Lung (tissue), 17 donors: ENCODE measurements at places on chromosomes 3 and 15.

DNA sequence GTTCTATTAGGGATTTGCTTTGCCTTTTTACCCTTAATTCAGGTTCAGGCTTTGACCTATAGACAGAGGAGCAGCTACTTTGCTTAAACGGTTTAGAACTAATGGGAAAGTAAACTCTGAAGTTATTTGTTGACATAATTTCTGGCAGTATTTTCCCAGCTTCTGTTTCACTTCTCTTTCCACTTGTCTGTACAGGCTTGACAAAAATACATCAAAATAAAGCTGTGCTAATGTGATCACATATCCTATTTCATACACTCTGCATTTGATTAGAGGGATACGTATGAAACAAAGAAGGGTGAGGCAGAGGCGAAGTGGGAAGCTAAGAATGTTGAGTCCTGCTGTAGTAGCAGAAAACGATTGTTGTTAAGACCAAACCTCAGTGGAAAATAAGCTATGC, 389.1 kb upstream of the RARB start:
- H3K4me1 ChIP-seq: peaks cover 8% of the 10 kb centered on the region
- peak; percentile 65 for DNase-seq
- H3K27me3 ChIP-seq: no peaks in the 10 kb centered on the region

GRCh38 chr15:84855136-84855535, 29.3 kb upstream of the SLC28A1 start:
- H3K4me1 ChIP-seq: peaks cover 6% of the 10 kb centered on the region
- H3K27me3 ChIP-seq: no peaks in the 10 kb centered on the region
- H3K4me3 ChIP-seq: no peak overlapping the region
- DNase-seq: no peak
- H3K27ac ChIP-seq: peak overlapping the region; percentile 38

- H3K27ac ChIP-seq: no peak overlapping the region
- H3K27me3 ChIP-seq: no peaks in the 10 kb centered on the region
- H3K4me1 ChIP-seq: peaks cover 10% of the 10 kb centered on the region
- no peak overlapping the region for H3K4me3 ChIP-seq
- peak; percentile 20 for DNase-seq
- no peaks in the 10 kb centered on the region for H3K36me3 ChIP-seq
Measured at GRCh38 chr3:112560307-112560706, 1.5 kb downstream of the ATG3 start.

DNA sequence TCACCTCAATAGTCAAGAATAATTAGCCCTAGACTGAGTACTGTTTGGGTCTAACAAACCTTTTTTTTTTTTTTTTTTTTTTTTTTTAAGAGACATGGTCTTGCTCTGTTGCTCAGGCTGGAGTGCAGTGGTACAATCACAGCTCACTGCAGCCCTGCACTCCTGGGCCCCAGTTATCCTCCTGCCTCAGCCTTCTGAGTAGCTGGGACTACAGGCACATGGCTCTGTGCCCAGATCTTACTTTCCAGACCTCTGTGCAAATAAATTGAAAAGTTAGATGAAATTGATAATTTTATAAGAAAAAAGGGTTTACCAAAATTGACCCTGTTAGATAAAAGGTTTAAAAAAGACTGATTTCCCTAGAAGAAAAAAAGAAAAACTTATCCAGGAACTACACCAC, 79.0 kb downstream of the NR2E3 start:
- peaks cover 6% of the 10 kb centered on the region for H3K36me3 ChIP-seq
- no peak overlapping the region for H3K4me3 ChIP-seq
- H3K4me1 ChIP-seq: peaks cover 3% of the 10 kb centered on the region
- no peak for DNase-seq
- H3K27me3 ChIP-seq: no peaks in the 10 kb centered on the region

DNA sequence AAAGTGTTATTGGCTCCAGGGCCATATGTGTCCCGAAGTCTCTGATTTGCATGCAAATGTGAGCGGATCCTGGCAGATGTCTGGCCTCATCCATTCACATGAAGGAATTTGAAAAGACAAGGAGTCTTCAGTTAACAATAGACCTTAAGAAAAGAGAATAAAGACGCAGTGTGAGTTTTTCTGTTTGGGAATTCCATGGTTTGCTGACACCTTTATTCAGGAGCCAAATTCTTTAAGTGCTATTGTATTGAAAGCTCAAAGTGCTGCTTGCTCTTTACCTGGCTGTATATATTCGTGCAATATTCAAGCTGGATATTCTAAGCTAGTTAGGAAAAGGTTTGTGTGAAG, 2.2 kb downstream of the LRRN1 start:
- peaks cover 23% of the 10 kb centered on the region for H3K27me3 ChIP-seq
- H3K36me3 ChIP-seq: no peaks in the 10 kb centered on the region
- H3K27ac ChIP-seq: no peak overlapping the region
- DNase-seq: no peak
- H3K4me3 ChIP-seq: no peak overlapping the region
- peaks cover 11% of the 10 kb centered on the region for H3K4me1 ChIP-seq

DNA sequence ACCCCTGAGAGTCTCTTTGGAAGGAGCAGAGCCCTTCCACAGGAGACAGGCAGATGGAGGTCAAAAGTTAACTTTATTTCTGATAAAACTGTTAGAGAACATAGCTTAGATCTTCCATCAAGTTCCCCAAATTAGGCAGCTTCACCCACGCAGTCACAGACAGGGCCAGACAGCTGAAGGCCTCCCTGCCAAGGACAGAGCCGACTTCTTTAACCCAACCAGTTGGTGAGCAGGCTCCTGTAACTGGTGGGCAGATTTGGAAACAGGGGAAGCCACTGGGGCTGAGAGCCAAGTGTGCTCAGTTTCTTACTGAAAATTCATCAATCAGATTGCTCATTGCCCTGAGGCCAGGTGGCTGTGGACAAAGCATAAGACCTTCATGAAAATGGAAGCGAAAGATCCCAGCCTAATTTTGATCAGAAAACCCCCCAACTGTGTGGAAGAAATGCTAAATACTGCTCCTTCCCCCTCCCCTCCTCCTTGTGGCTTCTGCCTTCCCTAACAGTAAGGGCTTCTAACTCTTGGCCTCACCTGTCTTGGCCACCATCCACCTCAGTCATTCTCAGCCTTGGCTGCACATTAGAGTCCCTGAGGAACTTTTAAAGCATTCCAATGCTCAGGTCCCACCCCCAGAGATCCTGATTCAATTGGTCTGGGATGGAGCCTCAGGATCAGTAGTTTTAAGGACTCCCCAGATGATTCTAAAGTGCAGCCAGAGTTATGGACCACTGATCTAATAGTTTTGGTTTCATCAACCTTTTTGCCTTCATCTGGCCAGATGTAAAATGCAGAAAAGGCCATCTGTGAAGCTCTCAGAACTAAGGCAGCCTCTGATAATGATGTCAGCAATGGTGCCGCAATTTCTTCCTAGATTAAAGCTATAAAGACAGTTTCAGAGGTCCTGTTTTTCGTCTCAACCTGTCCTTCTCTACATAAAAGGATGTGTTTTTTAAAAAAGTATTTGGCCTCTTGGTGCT, 11.5 kb downstream of the CLRN1 start:
- no peak overlapping the region for H3K27ac ChIP-seq
- no peak for DNase-seq
- no peak overlapping the region for H3K4me3 ChIP-seq
- H3K4me1 ChIP-seq: no peaks in the 10 kb centered on the region
- H3K27me3 ChIP-seq: peaks cover 3% of the 10 kb centered on the region

- no peak overlapping the region for H3K27ac ChIP-seq
- H3K36me3 ChIP-seq: no peaks in the 10 kb centered on the region
- H3K4me1 ChIP-seq: no peaks in the 10 kb centered on the region
- peak; percentile 16 for DNase-seq
- H3K27me3 ChIP-seq: no peaks in the 10 kb centered on the region
Measured at GRCh38 chr3:20701641-20702040, 515.6 kb upstream of the SGO1 start.

DNA sequence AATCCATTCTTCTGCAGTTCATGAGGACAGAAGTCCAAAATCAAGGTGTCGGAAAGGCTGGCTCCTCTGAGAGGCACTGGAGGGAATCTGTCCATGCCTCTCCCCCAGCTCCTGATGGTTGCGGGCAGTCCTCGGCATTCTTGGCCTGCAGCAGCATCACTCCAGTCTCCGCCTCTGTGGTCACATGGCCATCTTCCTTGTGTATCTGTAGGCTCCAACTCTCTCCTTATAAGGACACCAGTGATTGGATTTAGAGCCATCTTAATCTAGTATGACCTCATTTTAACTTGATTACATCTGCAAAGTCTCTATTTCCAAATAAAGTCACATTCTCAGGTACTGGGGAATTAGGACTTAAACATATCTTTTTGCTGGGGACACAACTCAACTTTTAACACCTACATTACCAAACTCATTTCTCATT, 56.0 kb upstream of the FLNB start:
- H3K27me3 ChIP-seq: no peaks in the 10 kb centered on the region
- H3K4me1 ChIP-seq: peaks cover 8% of the 10 kb centered on the region
- H3K36me3 ChIP-seq: no peaks in the 10 kb centered on the region
- H3K4me3 ChIP-seq: no peak overlapping the region

DNA sequence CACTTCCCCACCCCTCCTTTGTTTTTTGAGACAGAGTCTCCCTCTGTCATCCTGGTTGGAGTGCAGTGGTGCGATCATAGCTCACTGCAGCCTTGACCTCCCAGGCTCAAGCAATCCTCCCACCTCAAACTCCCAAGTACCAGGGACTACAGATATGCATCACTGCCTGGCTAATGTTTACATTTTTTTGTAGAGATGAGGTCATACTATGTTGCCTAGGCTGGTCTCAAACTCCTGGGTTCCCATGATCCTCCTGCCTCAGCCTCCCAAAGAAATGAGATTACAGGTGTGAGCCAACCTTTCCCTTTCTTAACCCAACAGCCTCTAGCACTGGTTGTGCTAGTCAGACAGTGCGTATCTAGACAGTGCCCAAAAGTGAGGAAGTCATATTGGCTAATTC, 6.4 kb upstream of the GATM start:
- no peak overlapping the region for H3K27ac ChIP-seq
- peaks cover 15% of the 10 kb centered on the region for H3K27me3 ChIP-seq
- no peaks in the 10 kb centered on the region for H3K36me3 ChIP-seq
- no peak for DNase-seq
- H3K4me3 ChIP-seq: no peak overlapping the region
- H3K4me1 ChIP-seq: no peaks in the 10 kb centered on the region

- H3K27me3 ChIP-seq: no peaks in the 10 kb centered on the region
- H3K27ac ChIP-seq: no peak overlapping the region
- H3K4me3 ChIP-seq: no peak overlapping the region
Measured at GRCh38 chr3:164306042-164306441, 772.3 kb downstream of the SI start.

DNA sequence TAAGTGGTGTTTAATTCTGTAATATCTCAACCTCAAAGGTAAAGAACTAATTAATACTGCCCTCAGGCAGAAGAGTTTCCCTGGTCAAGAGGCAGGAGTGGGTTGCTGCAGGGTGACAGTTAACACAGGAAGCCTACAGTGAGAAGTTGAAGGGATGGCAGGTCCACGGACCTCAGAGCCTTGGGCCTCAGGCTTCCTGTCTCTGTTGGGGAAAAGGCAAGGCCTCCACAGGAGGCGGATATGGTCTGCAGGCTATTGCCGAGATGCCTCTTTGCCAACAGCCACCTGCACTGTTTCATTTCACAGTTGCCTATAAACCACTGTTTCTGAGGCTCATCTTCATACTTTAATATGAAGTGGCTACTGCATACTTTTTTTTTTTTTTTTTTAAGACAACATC, 33.3 kb upstream of the RPN1 start:
- DNase-seq: no peak
- H3K27ac ChIP-seq: no peak overlapping the region
- H3K4me3 ChIP-seq: no peak overlapping the region
- no peaks in the 10 kb centered on the region for H3K4me1 ChIP-seq

DNA sequence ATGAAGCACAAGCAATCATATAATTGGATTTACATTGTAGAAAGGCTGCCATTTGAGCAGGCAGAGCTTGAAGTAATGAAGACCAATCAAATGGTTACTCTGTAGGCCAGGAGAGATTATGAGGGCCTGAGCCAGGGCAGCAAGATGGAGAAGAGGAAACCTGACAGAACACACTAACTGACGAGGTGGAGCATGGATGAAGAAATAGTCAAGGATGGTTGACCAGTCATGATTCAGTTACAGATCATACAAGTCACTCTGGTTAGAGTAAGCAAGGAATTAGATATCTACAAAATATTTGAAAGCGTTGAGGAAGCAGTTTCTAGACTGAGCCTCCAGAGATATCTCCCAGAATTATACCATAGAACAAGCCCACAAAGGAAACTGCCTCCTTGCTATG, 101.8 kb upstream of the THSD4 start:
- no peaks in the 10 kb centered on the region for H3K27me3 ChIP-seq
- DNase-seq: no peak
- H3K4me3 ChIP-seq: no peak overlapping the region

- H3K27ac ChIP-seq: no peak overlapping the region
- H3K4me3 ChIP-seq: no peak overlapping the region
- H3K36me3 ChIP-seq: no peaks in the 10 kb centered on the region
- no peak for DNase-seq
Measured at GRCh38 chr3:188234132-188234531, 80.2 kb downstream of the LPP start.

- no peaks in the 10 kb centered on the region for H3K36me3 ChIP-seq
- DNase-seq: no peak
- H3K27ac ChIP-seq: no peak overlapping the region
- no peaks in the 10 kb centered on the region for H3K27me3 ChIP-seq
Measured at GRCh38 chr3:65993134-65993900, 45.4 kb downstream of the MAGI1 start.

DNA sequence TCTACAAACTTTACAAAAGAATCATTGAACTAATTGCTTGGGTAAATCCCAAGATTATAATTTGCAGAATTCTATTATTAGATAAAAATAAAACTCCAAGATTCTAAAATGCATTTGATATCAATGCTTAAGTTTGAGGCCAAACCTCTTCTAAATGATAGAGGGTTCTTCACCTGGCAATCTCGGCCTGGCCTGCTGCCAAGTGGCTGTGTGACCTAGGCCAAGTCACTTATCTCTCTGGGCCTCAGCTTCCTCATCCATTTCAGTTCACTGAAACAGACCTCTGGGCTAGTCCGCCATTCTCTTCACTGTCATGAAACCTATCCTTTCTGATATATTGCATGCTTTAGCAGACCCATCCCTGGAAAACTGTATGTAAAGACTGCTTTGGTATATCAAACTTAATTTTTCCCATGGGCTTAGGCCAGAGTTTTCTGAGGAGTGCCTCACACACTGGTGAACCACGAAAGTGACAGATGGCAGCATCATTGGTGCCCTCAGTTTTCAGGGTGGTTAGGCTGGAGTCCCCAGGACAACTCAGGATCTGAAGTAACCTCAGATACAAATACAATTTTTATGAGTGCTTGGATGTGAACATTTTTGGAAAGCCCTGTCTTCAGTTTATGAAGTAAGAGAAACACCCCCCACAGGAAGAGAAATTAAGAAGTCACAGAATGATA, 21.8 kb downstream of the NUDT16 start:
- no peaks in the 10 kb centered on the region for H3K27me3 ChIP-seq
- no peak overlapping the region for H3K4me3 ChIP-seq
- no peaks in the 10 kb centered on the region for H3K36me3 ChIP-seq
- H3K27ac ChIP-seq: no peak overlapping the region

DNA sequence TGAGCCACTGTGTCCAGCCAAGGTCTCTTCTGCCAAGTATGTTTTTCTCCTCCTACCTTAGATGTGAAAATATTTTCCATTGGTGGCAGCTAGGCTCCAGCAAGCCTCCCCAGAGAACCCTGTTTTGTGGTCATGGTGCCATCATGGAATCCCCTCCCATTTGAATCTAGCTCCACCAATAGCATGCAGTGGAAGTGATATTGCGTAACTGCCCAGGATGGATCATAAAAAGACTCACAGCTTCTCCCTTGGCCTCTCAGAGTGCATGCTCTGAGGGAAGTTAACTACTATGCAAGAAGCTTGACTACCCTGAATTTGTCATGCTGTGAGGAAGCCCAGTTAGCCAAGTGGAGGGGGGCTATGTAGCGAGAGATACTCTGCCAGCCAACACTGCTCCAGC, 27.5 kb downstream of the CRYGS start:
- no peaks in the 10 kb centered on the region for H3K27me3 ChIP-seq
- no peak overlapping the region for H3K4me3 ChIP-seq
- no peaks in the 10 kb centered on the region for H3K4me1 ChIP-seq
